ENCODE measurements at places on chromosomes 6 and 20.

- no peak for DNase-seq
These were observed 7.4 kb downstream of the PPP1R16B start for GRCh38 chr20:38812709-38813573.

DNA sequence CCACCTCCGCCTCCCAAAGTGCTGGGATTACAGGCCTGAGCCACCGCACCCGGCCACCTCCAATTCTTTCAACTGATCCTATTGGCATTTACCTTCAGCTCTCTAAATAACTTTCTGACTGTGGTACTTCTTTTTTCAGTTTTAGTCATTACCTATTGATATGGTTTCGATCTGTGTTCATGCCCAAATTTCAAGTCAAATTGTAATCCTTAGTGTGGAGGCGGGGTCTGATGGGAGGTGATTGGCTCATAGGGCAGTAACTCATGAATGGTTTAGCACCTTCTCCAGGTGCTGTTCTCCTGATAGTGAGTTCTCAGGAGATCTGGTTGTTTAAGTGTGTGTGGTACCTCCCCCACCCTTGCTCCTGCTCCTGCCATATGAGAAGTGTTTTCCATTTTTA, 140.9 kb downstream of the LPA start:
- DNase-seq: no peak

DNA sequence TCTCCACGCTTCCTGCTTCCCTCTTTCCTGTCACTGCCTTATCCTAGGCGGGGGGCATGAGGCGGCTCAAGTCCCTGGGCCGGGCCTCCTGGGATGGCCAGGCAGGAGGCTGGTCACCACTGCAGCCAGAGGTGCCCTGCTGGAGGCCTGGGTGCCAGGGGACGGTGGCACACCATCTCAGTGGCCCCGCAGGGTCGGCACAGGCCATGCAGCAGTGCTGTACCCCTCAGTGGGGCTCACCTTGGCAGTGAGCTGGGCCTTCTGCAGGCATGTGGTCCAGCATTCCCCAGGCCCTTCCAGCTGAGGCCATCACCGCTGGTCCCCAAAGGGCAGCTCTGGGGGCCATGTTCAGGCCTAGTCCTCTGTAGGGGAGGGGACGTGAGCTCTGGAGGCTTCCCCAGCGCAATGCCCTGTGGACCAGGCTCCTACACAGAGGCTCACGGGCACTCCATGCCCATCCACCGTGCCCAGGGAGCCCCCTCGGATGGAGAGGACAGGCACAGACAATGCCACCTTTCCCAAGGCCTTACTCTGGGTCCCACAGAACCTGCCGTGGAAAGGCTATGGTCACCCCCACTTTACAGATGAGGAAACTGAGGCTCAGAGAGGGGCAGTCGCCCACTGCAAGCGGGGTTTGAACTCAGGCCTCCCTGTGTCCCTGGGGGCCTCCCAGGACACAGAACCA, 123.8 kb downstream of the TAF4 start:
- no peak for DNase-seq

DNA sequence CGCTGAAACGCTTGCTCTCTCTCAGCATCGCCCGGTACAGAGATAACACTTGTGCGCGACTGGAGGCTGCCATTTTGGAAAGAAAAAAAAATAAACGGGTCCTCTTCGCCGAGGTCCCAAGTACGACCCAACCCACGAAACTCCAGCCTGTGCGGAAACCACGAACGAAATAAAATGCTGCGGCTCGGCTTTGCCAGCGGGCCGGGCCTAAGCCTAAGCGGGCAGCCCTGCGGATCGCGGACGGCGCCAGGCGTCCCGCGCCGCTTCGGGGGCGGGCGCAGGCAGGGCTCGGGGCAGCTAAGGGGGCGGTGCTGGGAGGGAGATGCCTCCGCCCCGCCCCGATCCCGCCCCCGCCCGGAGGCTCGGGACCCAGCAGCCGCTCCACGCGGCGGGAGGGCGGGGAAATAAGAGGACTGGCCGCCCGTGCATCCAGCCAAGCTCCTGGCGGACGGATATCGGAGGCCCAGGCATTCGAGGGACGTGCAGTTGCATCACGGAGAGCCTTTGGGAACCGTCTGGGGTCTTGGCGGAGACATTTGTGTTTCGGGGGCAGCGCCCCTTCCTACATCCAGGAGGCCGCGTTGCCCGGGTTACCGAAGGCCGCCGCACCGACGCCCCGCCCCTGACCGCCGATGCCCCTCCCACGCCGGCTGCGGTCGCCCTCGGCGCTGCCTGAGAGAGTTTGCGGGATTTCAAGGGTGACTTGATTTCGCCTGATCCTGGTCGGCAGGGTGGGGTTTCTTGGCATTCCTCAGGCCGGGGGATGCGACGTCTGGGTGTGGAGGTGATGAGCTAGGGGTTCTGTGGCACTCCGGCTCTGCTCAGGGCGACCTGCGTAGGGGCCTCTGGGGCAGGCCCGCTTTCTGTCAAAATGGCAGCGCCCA, at the start of the genes FARS2 and LYRM4:
Gene FARS2, plus strand, starts transcription at position 853 of the 884 bp plus-strand sequence.
Gene LYRM4, minus strand, starts transcription at position 290 of the 884 bp plus-strand sequence. Its CDS starts 217 bp downstream, at position 73.
- peak; percentile 98 for DNase-seq

DNA sequence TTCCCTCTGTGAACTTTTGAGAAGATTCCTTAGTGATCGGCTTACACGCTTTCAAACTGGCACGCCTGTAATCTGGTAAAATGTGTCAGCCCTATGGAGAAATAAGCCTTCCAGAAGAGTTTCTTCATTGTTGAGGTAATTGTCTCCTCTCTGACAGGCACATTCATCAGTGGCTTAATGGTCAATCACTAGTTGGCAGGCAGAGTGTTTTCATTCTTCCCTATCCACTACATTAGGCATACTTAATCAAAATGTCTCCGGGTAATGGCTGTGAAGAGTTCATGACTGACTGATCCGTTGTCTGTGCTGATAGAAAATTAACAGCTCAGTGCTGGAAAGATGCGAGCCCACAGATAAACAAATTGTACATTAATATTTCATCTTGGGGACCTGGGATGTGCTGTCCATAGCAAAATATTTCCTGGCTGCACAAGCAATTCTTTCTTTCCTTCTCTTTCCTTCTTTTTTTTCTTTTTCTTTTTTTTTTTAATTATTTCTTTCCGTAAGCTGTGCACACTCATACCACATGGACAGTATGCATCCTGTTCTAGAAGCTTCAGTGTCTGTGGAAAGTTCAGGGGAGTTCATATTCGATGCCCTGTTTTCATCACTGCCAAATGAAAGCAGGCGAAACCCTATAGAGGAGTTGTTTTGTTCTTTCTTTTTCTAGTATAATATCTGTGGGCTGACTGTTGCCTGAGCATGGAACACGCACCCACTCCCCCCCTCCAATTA, 31.4 kb downstream of the TSHZ2 start:
- DNase-seq: peak; percentile 63

DNA sequence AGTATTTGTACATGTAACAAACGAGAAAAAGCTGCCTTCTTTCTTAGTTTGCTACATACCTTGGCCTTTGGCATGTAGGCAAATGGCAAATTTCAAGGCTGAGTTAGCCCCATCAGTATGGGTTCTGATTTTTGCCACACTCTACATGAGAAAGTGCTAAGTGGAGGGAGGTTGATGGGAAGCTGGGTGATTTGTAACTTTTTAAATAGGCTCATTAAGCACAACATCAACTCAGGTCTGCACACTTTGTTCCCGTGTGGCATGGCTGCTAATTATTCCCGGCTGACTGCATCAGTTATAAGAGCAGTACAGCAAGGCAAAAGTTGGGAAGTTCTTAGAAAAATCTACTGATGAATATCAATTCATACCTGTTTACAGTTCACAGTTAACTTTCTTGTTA, 172.8 kb upstream of the MAP3K7 start:
- DNase-seq: no peak

DNA sequence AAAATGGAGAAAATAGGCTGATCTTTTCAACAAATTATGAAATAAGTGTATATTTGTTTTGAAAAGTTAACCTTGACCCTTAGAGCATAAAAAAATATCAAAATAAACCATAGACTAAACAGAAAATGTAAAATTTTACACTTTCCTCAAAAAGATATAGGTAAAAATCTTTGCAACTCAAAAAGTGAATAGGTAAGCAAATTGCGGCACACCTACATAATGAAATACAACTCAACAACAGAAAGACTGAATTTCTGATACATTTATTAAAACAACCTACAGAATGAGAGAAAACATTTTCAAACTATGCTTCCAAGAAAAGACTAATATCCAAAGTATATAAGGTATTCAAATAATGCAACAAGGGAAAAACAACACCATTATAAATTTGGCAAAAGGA, 425.7 kb upstream of the KHDRBS2 start:
- no peak for DNase-seq

- no peak for DNase-seq
These were observed 25.2 kb downstream of the PREX1 start for GRCh38 chr20:48802647-48803046.

- no peak for DNase-seq
These were observed 30.3 kb downstream of the SEL1L2 start for GRCh38 chr20:13960119-13960518.

- no peak for DNase-seq
These were observed 156.6 kb downstream of the OTOR start for GRCh38 chr20:16904751-16905150.

DNA sequence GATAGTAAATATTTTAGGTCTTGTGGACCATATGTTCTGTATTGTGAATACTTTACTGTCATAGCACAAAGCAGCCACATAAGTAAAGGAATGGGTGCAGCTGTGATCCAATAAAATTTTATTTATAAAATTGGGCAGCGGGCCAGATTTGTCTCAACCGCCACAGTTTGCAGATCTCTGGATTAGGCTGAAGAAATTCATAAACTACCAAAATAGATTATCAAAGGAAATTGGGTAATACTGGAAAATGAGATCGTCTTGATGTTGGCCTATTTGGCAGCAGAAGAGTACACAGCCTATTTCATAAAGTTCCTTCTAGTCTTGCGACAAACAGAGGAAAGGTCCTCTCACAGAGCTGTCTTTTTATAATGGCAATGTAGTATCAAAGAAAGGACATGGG, 69.8 kb downstream of the DZANK1 start:
- DNase-seq: no peak

GRCh38 chr6:46273911-46274310, 103.1 kb upstream of the ENPP5 start:
- no peak for DNase-seq

DNA sequence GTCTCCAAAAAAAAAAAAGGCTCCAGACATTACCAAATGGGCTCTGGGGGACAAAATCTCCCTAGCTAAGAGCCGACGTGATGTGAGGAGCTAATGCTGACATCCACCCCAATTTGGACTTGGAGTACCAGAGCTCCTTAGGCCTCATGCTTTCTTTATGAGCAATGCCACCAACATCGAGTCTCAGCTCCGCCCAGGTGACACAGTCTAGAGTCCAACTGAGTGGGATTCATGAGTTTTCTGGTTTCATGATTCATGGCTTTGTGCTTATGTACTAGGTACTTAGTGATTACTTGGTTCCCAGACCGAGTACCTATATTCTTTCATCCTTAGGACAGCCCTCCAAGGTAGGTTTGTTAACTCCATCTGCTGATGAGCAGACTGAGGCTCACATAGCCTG, 4.4 kb downstream of the ANKRD60 start:
- DNase-seq: no peak

- no peak for DNase-seq
These were observed 64.1 kb upstream of the RPS6KA2 start for GRCh38 chr6:166691199-166691598.

DNA sequence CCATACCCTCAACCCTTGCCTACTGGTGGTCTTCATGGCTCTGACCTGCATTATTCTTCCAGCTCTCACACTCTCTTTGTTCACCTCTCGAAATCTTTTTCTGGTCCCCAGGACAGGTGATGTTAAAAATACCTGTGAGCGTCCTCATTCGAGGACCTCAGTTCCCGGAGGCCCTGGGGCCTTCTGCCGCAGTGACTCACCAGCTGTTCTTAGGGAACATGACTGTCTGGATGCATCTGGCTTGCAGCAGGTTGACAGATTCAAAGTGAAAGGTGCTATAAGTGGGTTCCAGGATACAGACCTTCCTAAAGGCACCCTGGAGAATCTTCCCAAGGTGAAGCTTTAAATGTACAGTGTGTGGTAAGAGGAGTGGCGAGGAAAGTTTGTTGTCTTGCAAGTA, 210.4 kb upstream of the KCNG1 start:
- no peak for DNase-seq

DNA sequence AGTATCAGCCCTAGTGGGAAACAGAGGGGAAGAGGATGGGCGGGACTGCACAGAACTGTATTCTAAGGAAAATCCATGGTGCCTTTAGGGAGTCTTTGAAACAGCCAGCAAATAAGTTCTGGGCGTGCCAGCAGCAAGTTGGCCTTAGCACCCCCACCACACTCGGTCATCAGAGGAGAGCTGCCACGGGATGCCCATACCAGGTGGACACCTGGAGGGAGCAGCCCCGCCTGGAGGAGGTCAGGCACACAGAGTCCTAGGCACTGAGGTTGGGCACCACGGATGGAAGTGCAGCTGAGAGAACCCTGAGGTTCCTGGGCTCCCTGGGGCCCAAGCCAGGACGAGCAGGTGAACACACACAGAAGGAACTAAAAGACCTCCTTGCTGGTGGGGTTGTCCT, 180.8 kb upstream of the PROKR2 start:
- DNase-seq: no peak

DNA sequence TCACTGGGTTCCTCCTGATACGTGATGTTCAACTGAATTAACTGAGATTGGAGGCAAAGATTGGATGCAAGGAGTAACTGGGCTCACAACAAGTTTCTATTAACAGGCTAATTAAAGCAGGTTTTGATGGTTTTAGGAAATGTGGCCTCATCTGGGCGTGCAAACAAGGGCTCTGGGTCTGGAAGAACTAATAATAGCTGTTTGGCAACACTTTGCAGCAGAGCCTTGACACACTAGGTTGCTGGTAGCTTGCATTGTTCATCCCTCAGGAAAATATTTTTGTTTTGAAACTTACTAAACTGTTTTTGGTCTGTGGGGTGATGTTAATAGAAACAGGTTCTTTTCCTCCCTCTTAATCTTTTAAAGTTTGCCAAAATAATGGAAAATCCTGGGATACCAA, 117.2 kb upstream of the CD93 start:
- no peak for DNase-seq

DNA sequence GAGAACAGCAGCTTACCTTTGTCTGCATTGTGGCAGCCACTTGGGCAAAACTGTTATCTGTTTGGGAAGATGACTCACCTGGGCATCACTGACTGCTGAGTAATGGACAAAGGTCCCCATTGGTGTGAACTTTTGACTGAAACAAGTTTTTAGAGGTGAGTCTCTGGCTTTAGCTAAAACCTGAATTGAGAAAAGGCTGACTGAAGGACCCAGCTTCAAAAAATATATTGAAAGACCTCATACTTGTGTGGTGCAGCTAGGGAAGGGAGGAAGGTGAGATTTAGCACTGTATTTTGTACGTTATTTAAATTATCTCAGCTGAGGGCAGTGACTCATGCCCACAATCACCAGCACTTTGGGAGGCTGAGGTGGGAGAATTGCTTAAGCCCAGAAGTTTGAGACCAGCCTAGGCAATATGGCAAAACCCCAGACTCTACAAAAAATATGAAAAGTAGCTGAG, 4.5 kb upstream of the CITED2 start:
- no peak for DNase-seq

- no peak for DNase-seq
These were observed 51.4 kb downstream of the ZDHHC14 start for GRCh38 chr6:157432231-157432891.

DNA sequence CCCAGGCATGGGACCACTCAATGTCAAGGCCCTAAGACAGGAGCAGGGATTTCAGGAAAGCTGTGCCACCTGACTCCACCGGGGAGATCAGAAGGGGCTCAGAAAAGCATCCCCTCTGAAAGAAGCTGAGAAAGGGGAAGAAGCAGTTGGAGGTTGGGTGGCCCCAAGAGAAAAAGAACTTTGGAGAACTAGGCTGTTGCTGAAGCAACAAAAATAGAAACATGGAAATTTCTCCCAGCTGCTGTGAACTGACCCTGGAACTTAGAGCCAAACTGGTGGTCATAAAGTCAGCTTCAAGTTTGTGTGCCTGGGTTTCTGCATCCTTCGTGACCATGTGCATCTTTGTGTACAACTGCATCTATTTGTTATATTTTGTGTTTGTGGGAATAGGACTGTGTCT, 534.5 kb downstream of the MAFB start:
- DNase-seq: no peak

Measured in AG20443 (cell line).